ENCODE measurements at places on chromosomes 4 and X.

DNA sequence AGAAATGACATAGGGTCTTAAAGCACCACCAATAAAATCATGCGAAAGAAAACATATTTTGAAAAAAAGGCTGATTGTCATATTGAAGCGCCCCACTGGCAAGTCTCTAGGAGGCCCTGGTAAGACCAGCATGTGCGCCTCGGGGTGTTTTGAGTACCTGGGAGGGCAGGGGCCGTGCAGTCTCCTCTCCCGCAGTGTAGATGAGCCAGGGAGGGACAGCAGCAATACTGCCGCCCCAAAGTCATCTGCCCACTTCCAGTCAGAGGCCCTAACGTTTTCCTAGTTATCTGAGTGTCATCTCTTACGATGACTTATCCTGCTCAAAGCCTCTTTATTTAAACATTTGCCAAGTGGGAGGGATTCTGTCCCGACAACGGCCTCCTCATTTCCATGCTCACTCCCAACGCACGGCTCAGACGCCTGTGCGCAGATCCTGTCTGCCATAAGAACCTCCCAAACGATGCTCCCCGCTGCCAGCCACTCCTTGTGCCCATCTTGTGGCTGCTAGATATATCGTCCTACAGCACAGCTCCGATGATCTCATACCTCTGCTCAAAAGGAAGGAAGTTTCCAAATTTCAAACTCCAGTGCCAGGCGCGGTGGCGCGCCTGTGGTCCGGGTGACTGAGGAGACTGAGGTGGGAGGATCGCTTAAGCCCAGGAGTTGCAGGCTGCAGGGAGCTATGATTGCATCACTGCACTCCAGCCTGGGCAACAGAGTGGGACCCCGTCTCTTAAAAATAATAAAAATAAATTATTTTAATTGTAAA is 17.2 kb upstream of the SCRG1 start:
- no peak for DNase-seq

DNA sequence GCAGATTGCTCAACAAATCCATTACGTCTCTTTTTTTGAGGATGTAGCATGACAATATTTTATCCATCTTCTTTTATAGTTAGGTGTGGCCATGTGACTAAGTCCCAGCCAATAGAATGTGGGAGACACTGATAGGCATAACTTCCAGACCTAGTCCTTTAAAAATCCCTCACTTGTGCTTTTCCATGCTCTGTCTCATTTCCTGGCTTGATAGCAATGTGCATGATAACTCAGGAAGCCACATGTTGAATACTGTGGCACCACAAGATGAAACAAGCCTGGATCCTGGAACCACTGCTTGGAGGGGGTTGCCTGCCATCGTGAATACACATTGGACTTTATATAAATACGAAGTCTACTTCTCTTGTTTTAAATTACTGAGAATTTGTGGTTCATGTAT is 184.0 kb upstream of the NEIL3 start:
- DNase-seq = no peak

- DNase-seq = no peak
Observed at GRCh38 chrX:51487960-51488267, 8.5 kb downstream of the NUDT11 start.

DNA sequence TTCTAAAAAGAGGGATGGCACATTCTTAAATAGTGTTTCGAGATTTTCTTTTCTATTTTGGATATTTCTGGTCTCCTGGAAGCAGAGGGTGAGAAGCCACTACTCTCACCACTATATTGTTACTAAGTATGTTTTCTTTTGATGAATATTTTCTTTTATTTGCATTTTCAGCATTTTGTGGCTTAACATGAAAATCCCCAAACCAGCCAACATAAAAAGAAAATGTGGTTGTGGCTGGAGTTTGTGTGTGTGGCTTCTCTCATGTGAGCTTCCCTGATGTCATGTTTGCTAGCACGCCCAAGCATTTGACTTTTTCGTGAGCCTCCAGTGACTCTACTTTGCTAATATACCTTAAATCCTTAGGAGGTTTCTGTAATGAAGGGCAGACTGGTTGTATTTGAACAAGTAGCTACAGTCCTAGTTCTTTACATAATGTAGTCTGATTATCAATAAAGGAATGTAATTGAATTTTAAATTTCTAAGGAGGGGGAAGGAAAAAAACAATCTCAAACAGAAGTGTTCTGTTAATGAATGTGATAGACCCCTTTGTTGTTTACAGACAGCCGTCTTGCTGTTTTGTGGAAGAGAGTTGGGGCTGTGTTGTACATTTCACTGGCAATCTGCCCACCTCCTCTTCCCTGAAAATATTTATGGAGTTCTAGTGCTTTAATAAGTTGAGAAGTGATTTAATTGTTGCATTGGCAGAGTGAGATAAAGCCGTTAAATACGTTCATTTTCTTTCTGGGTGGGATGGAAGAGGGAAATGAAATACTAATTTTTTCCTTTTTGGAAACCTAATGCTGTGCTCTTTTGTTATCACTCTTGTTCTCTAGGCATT is 114.6 kb downstream of the ARHGAP10 start:
- no peak for DNase-seq

DNA sequence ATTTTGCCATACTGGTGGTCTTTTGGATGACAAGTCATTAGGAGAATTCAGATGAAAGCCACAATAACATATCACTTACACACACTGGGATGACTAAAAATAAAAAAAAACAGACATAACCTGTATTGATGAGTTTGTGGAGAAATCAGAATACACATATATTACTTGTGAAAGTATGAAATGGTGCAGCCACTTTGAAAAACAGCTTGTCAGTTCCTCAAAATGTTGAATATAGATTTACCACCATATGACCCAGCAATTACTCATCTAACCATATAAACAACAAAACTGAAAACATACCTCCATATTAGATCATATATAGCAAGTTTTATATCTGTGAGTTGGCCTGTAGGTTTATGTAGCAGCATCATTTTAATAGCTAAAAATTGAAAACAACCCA is 608.7 kb downstream of the TLL1 start:
- DNase-seq = no peak

DNA sequence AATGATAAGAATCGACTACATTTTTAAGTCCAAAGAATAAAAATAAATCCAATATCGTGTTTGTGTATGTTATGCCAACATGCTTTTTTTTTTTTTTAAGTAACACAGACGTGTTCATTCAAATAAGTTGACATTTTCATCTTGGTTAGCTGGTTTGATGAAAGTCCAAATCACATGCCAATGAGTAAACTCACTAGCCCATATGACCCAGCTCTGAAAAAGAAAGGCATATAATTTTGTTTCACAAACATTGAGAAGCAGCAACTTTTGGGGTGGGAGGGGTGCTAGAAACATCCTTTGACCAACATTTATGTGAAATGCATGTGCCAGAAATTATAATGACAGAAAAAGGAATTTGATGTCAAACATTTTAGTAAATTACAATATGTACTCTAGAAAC is 61.6 kb upstream of the SPP1 start:
- no peak for DNase-seq

- DNase-seq = no peak
Observed at GRCh38 chr4:176320976-176321361, 1.2 kb downstream of the SPCS3 start.

GRCh38 chrX:132639446-132639845 is 150.6 kb upstream of the MBNL3 start:
- no peak for DNase-seq

GRCh38 chr4:7786517-7786916 is 153.1 kb downstream of the AFAP1 start:
- DNase-seq = no peak

GRCh38 chrX:109874548-109874947 is 128.4 kb upstream of the TMEM164 start:
- DNase-seq = no peak

DNA sequence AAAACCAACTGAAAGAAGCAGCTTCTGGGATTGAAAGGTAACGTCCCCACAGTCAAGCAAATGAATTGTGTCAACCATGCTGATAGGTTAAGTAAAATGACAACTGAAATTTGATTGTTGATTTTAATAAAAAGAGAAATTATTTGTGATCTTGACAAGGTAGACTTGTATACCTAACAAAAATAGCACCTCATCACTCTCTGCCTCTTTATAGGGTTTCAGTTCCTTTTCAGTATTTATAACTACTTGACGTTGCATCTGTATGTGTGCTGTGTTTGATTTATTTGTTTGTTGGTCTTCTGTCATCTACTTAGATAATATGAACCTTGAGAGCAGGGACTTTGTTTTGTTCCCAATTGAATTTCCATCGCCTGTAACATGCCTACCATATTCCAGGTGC is 7.9 kb upstream of the PPP3CA start:
- DNase-seq = no peak

- no peak for DNase-seq
Observed at GRCh38 chr4:21226637-21227538, 526.6 kb downstream of the PACRGL start.

- DNase-seq = no peak
Observed at GRCh38 chr4:122806981-122807679, 19.5 kb upstream of the FGF2 start.

- no peak for DNase-seq
Observed at GRCh38 chr4:3361896-3362295, 69.1 kb downstream of the RGS12 start.

GRCh38 chr4:63440236-63440635 is 969.0 kb downstream of the TECRL start:
- no peak for DNase-seq

- no peak for DNase-seq
Observed at GRCh38 chr4:75289914-75290582, 224.2 kb downstream of the RCHY1 start.

DNA sequence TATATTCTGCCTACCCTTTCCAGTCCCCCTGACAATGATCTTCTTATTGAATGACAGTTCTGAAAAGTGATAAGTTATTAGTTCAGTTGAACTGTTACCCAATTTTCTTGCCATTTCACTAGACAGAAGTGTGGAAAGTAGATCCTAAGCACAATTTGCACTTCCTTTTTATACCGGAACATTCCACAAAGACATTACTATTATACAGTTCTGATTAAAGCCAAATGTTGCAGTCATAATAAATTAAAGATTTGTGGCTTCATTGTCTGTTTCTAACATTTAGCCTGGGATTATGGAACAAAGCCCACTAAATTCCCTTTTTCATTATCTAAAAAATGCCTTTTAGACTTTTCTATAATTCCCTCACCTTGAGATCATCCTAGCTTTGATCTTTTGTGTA is 13.8 kb downstream of the SH3BGRL start:
- DNase-seq = no peak

- DNase-seq = peak; percentile 32
Observed at GRCh38 chr4:110119880-110120279, 78.5 kb downstream of the ELOVL6 start.

GRCh38 chrX:109714340-109714958 is 18.6 kb downstream of the ACSL4 start:
- DNase-seq = peak; percentile 59

DNA sequence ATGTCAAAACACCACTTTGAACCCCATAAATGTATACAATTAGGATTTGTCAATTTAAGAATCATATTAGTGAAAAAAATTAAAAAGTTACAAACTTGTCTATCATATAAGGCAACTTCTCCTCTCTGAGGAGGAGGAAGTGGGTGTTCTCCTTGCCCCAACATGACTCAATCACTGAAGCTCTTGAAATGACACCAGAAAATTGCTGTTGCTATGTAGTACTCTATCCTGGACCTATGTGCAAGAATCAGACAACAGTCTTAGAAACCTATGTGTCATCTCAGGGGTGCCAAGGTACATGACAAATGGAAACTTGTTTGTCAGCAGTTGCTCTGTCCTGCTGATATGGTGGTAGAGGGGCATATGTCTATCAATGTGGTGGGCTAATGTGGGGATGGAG is 47.7 kb downstream of the HMGB3 start:
- no peak for DNase-seq

- DNase-seq = no peak
Observed at GRCh38 chr4:116122124-116122523, 963.3 kb downstream of the TRAM1L1 start.

GRCh38 chr4:180925805-180926204 is 1317.4 kb upstream of the TENM3 start:
- DNase-seq = no peak

DNA sequence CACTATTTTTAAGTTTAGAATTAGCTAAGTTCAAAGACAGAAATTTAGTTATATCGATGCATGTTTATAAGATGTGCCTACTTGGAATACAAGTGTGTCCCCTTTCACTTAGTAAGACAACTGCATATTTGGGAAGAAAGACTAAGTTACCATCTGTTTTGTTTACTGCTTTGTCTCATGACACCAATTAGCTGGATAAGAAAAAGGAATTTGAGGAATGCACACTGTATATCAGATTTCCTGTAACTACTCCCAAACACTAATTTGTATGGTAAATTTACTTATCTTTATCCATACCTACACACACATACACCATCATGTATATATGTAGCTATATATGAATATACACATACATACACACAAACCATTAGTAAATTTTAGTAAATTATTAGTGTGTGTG is 1442.8 kb upstream of the IGFBP7 start:
- no peak for DNase-seq

GRCh38 chr4:142886566-142886965 is 40.5 kb upstream of the INPP4B start:
- no peak for DNase-seq

DNA sequence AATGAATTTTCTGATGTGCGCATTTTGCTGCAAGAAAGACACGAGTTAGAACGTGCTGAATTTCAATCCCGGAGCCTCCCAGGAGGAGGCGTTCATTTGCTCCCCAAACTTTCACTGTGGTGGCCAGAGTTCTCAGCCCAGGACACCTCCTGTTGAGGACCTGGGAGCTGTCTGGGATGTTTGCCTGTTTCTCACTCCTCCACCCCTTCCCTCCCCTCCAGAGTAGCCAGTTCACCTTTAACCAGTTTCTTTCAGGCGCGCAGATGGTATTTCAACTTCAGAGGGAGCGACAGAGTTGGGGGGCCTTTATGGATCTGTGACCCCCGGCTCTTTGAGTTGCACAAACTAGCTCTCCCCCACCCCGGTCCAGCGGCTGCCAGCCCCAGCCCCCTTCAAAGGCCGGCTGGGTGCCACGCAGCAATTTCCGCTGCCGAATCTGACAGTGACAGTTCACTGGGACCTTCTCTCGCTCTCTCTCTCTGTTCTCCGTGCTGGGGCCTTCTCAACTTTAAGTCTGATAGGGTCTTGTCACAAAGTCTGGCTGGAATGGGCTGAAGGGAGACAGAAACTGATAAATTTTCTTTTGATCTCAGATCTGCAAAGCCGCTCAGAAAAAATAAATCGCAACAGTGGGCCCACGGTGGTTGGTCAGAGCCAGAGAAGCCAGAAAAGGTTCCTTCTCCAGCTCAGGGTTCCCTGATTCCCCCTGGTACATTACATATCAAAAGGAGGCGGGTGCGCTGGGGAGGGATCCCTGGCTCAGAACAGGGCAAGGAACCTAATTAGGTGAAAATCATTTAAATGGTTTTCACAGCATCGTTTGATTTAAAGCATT is 100.0 kb upstream of the STX18 start:
- no peak for DNase-seq

- DNase-seq = no peak
Observed at GRCh38 chr4:26126994-26127393, 193.8 kb upstream of the RBPJ start.

DNA sequence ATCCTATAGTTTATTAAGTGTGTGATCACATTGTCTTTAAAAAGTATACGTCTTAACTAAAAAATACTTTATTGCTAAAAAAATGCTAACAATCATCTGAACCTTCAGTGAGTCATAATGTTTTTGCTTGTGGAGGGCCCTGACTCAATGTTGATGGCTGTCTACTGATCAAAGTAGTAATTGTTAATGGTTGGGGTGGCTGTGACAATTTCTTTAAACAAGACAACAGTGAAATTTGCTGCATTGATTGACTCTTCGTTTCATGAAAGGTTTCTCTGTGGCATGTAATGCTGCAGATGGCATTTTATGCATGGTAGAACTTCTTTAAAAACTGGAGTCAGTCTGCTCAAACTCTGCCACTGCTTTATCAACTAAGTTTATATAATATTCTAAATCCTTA is 101.4 kb upstream of the IL15 start:
- no peak for DNase-seq

GRCh38 chr4:76905521-76905920 is 7.6 kb upstream of the SOWAHB start:
- peak; percentile 29 for DNase-seq

Data from AG04450 (cell line).